ENCODE measurements at places on chromosomes 16 and 17.

DNA sequence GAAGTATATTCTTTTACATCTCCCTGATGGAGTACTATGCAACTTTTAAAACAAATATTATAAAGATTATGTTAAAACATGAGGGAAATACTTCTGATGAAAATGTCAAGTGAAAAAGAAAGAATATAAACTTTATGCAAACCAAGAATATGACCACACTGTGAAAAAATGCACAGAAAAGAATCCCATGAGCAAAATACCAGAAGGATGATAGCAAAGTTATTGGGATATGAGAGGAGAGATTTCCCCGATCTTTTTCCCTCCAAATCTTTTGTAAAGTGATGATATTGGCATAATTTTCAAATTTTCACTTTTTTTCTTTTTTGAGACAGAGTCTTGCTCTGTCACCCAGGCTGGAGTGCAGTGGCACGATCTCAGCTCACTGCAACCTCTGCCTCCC, 36.6 kb upstream of the SMURF2 start:
- no peak for DNase-seq

GRCh38 chr17:79023886-79024771, at the start of gene C1QTNF1:
Gene C1QTNF1, plus strand, starts transcription at chr17:79024169. Its CDS starts 19,800 bp downstream, at chr17:79043969.
- DNase-seq: peak; percentile 73

- peak; percentile 91 for DNase-seq
These were observed at the start of gene EFNB3 for GRCh38 chr17:7704601-7705268. Gene EFNB3, plus strand, starts transcription at chr17:7705202. Its CDS starts 397 bp downstream, at chr17:7705599.

DNA sequence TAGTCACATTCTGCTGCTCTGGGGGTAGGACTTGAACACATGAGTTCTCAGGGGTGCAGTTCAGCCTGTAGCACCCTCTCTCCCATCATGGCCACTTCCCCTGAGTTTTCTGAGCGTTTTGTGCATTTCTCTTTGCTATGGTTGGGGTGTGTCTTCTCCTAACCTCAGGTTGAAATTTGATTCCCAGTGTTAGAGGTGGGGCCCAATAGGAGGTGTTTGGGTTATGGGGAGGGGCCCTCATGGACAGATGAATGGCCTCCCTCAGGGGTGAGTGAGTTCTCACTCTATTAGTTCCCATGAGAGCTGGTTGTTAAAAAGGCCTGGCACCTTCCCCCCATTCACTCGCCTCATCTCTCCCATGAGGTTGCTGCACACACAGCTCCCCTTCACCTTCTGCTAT, 101.1 kb downstream of the FOXL1 start:
- DNase-seq: no peak

DNA sequence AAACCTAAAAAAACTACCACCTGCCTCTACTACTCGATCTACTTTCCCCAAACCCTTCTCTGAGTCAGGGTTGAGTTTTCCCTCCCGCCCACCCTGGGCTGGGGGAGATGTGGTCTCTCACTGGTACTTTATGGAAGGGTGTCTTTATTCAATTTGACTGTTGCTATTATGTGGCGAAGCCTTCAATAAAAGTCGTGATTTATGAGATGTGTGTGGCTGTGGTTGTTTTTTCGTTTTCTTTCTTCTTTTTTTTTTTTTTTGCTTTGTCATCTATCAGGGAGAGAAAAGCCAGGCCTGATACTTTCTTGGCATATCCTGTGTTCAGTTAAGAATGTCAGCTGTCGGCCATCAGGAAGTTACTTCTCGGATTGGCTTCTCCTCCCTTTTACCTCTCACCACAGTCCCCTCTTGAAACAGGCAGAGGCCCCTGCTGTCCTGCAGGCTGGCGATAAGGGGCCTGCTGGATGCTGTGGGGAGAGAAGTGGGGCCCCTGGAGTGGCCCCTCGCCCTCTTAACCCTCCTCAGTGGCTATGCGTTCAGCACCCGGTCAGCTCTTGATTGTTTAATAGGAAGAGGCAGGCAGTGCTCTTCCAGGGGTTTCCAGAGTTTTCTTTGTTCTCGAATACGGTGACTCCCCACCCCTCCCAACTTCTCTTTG, 123.0 kb downstream of the MSI2 start:
- peak; percentile 55 for DNase-seq

- DNase-seq: peak; percentile 64
These were observed 91.8 kb upstream of the TMEM132E start for GRCh38 chr17:34487626-34488025.

DNA sequence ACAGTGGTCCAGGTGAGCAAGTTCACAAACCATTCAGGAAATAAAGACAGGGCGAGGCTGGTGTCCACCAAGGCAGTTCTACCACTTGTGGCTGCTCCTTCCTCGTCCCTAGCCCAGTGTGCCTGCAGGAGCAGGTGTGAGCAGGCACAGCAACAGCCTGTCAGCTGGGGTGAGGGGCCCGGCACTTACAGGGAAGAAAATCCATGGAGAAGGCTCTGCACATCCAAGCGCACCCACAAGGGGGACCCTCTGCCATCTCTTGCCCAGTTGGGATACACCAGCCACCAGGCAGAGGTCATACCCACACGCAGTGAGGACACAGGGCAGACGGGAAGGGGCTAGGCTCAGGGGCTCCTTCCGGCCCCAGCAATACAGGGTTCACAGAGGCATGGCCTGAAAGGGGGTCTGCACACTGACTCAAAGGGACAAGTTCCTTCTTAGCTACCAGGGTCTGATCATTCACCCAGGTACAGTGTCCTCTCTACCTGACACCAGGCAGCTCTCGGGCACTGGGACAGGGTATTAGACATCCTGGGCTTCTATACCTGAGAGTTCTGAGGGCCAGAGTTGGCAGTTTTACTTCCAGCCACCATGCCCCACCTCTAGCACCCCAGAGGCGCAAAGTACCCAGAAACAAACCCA, 27.0 kb downstream of the CDIP1 start:
- DNase-seq: peak; percentile 91

DNA sequence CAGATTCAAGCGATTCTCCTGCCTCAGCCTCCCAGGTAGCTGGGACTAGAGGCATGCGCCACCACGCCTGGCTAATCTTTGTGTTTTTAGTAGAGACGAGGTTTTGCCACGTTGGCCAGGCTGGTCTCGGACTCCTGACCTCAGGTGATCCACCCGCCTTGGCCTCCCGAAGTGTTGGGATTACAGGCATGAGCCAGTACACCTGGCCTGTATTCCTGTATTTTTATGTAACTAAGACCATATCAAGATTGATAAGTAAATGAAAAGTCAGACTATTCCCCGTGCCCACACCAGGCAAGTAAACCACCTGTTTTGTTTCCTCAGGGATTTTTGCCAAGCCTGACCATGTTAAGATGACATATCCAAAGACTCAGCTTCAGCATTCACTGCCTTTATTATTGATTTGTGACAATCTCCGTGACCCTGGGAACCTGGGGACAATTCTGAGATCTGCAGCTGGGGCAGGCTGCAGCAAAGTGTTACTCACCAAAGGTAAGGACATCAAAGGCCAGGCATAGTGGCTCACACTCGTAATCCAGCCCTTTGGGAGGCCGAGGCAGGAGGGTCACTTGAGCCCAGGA, 5.6 kb downstream of the MRM3 start:
- DNase-seq: no peak

- DNase-seq: no peak
These were observed 70.9 kb upstream of the ZNF750 start for GRCh38 chr17:82910770-82911169.

DNA sequence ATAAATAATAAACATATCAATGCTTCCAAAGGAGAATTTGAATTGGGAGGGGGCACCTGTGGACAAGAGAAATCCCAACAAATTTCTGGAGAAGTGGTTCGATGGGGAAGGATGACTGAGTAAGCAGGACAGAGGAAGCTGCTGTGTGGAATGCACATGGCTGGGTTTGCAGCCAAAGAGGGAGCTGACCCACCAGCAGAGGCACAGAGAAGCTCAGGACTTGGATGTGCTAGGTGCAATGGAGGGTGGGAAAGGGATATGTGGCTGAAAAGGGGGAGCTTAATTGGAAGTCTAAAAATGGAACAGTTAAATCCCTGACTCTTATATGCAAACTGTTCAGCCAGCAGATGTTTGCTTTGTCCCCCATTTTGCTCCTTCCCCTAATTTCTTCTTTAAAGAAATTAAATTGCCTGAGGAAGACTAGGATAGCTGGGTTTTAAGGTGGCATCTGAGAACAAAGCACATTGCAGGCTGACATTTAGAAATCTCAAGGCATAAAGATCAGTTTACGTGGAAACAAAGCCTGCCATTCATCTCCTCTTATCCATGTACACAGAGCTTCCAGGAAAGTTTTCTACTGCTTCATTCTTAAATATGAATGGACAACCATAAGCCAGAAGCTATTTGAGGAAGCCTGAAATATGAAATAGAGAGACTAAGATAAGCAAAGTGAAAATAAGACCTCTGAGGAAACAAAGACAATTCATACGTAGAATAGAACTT, 23.0 kb upstream of the TNS4 start:
- no peak for DNase-seq

GRCh38 chr16:1152651-1153259, at the start of gene CACNA1H:
Gene CACNA1H, plus strand, starts transcription at chr16:1153106. Its CDS starts 632 bp downstream, at chr16:1153738.
- DNase-seq: peak; percentile 53

- no peak for DNase-seq
These were observed 23.8 kb downstream of the OGFOD1 start for GRCh38 chr16:56475201-56475600.
